ENCODE measurements at places on chromosomes 1 and 21. TPM values are rescaled to one million over a fixed set of nuclear protein-coding genes. Genes with fewer than 3 reads are reported as not detected.

- no peak for DNase-seq
Observed at GRCh38 chr1:50279622-50280330, 143.5 kb downstream of the DMRTA2 start.

DNA sequence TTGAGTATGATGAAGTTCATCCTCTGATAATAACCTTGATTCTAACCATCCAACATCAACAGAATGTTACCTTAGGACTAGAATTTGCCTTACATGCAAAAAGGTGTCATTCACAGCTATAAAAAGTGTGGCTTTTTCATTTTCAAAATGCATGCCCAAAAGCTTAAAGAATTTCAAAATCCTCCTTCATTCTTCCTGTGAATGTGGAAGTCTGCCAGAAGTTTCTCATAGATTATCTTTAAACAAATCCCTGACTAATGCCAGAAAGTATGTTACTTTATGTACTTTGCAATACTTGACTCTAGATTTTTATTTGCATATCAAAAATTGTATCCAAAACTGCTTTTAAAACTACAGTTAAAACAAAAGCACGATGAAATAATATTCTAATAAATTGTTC lies 270.6 kb upstream of the ZRANB2 start:
- DNase-seq = no peak

GRCh38 chr1:43947874-43948437 lies 1.2 kb downstream of the IPO13 start:
- DNase-seq = peak; percentile 26

- DNase-seq = peak; percentile 59
Observed at GRCh38 chr1:41758500-41758899, 160.2 kb downstream of the HIVEP3 start.

- no peak for DNase-seq
Observed at GRCh38 chr1:198082576-198082975, 74.2 kb upstream of the NEK7 start.

- DNase-seq = no peak
Observed at GRCh38 chr1:88455621-88456256, 228.3 kb upstream of the PKN2 start.

GRCh38 chr1:238927899-238928298 lies 458.5 kb upstream of the CHRM3 start:
- DNase-seq = no peak

DNA sequence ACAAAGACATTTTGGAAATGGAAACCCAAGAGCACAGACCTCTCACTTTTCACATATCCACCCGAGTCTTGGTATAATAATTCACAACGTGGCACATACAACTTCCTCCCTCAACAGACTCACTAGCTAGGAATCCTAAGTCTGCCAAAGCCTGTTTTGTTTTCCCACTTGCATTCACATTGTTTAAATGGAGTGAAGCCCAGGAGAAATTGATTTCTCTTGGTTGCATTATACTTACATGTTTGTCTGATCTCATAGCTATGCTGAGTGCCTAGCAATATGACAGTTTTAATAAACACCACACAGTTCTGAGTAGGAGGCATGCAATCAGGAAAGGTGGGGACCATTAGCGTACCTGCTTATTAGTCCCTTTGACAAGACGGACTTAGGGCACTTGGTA lies 348.6 kb upstream of the ADGRL4 start:
- DNase-seq = no peak

GRCh38 chr1:214808845-214809460 lies 206.0 kb downstream of the CENPF start:
- peak; percentile 57 for DNase-seq

GRCh38 chr1:62082456-62083363 lies 111.9 kb upstream of the L1TD1 start:
- peak; percentile 49 for DNase-seq

DNA sequence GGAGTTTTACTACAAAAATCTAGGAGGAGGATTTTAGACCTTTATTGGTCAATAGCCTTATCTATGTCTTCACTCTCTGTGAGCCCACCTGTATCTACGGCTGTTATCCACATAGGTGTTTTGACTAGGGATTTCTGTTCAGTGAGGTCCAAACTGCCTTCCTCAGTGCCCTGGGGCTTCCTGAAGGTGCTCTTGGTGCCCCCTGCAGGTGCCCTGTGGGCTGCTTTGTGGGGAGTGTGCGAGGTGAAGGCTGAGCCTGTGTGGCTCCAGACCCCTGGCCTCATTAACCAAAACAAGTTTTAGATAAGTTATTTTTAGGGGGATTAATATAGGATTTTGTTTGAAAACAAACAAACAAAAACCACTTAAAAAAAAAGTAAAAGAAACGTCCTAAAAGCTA lies 122.5 kb downstream of the KIF26B start:
- DNase-seq = no peak

DNA sequence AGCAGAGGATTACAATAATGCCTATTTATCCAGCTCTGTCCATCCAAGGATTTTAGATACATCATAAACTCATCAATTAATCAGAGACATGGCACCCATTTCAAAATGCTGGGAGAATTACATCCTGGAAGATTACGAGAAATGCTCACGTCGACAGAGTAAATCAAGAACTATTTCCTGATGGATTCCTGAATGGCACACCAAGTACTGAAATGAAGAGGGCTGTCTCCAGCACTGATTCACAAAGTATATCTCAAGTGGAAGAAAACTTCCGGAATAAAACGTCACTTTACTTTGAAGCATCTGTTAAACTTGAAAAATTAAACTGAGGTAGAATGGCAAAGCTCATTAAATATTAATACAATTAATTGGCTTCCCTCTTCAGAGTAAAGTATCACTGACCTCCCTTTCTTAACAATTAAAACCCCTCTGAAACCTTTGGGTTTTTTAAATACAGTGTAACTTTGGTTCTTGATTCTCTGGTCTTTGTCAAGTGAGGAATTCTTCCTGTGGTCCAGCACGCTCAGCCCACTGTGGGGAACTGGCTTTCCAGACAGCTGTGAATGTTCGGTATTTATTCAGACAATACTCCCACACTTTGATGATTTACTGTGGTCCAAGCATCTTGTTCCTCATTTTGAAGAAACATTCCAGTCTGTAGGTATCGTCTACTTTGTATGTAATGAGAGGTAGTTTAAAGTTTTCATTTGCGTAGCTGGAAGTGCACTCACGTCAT lies 288.0 kb downstream of the NFIA start:
- DNase-seq = no peak

GRCh38 chr1:104648269-104648691 lies 898.6 kb downstream of the AMY1C start:
- peak; percentile 2 for DNase-seq

DNA sequence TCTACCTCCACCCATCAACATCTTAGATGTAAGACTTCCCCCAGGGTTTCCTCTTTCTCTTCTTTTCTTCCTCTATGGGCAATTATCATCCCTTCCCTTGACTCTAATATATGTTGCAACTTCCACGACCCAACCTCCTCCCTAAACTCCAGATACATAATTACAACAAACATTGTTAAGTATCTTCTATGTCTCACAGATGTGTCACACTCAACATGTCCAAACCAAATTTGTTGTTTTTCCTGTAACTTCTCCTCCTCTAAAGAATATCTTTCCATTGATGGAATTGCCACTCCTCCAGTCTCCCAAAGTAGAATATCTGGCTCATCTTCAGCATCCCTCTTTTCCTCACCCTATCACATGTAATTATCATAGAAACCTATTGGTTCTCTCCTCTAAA lies 314.2 kb downstream of the RWDD3 start:
- DNase-seq = no peak

DNA sequence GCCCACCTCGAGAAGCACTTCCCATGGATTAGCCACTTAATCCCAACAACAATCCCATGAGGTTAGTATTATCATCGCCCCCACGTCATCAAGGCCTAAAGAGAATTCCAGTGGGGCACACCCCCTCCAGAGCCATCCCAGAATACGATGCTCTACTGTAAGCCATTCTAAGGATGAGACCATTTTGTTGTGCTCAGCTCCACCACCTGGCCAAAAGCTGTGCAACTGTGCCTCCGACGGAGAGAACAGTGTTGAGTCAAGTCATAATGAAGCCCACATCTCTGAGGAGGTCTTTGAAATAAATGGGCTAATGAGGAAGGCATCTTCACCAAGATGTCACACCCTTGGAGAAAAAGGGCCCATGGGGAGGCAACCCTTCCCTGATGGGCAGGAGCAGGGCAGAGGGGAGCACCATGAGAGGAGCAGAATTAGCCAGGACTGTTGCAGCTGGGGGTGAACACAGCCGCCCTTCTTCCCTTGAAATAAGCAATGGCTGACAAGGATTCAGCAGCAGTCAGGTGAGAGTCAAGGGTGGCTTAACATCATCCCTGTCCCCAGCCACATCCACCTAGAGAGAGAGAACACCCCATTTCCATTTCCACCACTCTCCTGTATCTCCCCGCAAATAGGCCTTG lies 14.6 kb downstream of the SYF2 start:
- DNase-seq = no peak

DNA sequence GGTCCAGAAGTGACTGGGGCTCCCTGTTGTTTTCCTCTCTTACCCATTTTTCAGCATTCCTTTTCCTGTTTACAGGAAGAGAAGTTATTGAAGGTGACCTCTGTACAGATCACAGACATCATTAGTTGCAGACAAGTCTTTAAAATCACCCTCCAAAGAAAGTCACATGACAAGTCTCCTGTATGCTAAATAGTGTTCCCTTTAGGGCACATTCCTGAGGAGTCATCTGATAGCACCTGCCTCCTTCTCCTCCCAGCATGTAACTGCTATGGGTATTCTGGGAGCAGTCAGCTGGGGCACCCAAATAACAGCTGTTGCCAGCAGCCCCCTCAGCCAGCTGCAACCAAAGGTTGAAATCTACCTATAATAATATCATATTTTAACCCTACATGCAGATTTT lies 200.6 kb downstream of the PTGER3 start:
- no peak for DNase-seq

DNA sequence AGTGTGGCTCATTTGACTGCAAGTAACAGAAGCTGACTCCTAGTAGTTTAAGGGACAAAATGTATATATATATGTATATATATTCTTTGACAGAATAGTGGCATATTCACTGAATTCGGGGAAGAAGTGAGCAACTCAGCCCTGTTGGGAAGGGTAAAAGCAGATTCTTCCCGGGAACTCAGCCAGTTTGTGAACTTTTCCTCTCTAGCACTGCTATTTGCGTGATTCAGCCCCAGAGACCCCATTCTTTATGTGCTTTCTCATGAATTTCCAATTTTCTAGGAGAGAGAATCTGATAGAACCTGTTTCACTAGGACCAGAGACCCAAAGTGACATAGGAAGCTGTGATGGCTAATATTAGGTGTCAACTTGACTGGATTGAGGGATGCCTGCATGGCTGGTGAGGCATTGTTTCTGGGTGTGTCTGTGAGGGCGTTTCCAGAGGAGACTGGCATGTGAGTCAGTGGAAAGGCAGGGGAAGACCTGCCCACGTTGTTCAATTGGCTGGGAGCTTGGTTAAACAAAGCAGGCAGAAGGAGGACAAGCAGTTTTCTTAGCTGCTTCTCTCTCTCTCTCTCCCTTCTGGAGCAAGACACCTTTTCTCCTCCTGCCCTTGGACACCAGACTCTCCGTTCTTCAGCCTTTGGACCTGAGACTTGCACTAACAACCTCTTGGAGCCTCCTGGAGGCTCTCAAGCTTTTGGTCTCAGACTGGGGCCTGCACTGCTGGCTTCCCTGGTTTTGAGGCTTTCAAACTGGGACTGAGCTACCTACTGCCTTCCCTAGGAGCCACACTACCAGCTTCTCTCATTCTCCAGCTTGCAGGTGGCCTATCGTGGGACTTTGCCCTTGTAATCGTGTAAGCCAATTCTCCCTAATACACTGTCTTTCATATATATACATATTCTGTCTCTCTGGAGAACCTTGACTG lies 93.4 kb upstream of the KCNK1 start:
- peak; percentile 11 for DNase-seq

- DNase-seq = peak; percentile 35
Observed at GRCh38 chr1:222824641-222825040, 9.8 kb downstream of the DISP1 start.

GRCh38 chr21:32403201-32403777 lies 9.2 kb upstream of the EVA1C start:
- peak; percentile 62 for DNase-seq

DNA sequence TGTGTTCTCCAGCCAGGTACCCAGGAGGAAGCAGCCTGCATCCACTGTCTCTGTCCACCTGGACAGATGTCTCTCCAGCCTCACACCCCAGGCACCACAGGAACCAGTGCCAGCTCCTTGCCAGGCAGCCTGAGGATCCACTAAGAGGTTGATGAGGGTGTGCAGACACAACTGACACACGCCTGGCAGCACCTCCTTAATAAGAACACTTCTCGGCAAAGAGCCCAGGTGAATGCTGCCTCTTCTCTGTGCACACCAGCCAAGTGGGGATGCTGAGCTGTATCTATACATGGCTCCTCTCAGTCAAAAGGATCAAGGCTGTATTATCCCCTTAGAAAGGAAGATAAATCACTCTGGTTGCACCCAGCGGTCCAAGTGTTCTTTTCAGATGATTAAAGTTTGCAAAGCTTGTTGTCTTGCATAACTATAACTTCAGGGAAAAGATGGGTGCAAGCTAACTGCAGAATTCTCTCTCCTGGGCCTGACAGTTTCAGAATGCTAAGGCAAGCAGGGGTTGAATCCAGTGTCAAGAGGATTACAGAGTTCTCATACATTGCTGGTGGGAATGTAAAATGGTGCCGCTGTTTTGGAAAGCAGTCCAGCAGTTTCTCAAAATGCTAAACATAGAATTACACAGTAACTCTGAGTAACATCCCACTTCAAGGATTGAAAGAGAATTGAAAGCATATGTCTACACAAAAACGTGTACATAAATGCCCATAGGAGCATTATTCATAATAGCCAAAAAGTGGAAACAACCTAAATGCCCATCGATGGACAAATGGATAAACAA lies 3.7 kb upstream of the CAPN8 start:
- DNase-seq = no peak

GRCh38 chr1:241706257-241706656 lies 54.2 kb downstream of the WDR64 start:
- peak; percentile 48 for DNase-seq

- DNase-seq = no peak
Observed at GRCh38 chr1:12046749-12047119, 16.4 kb upstream of the TNFRSF8 start.

DRAXIN gene
- 0.10 TPM for total RNA-seq

PARK7 gene
- 382 TPM for total RNA-seq

AJAP1 gene
- total RNA-seq = 2.2 TPM

NMNAT2 gene
- total RNA-seq = 4.4 TPM

CLDN17 gene
- not detected for total RNA-seq

DENND2C gene
- total RNA-seq = 0.29 TPM

AHDC1 gene
- total RNA-seq = 7.1 TPM

PLD5 gene
- total RNA-seq = not detected

SNX7 gene
- 114 TPM for total RNA-seq

C2CD2 gene
- 18.8 TPM for total RNA-seq

C1orf159 gene
- total RNA-seq = 10.3 TPM

AK4 gene
- total RNA-seq = 59.9 TPM

PCSK9 gene
- under 0.01 TPM for total RNA-seq

Data from RPMI7951 (cell line).